ENCODE measurements at places on chromosomes 4 and X.

- no peak for DNase-seq
These were observed 117.1 kb upstream of the EGFL6 start for GRCh38 chrX:13452283-13452682.

- no peak for DNase-seq
These were observed 10.7 kb upstream of the FNIP2 start for GRCh38 chr4:158758142-158758541.

GRCh38 chr4:35836596-35836995 lies 407.7 kb downstream of the ARAP2 start:
- DNase-seq: no peak

DNA sequence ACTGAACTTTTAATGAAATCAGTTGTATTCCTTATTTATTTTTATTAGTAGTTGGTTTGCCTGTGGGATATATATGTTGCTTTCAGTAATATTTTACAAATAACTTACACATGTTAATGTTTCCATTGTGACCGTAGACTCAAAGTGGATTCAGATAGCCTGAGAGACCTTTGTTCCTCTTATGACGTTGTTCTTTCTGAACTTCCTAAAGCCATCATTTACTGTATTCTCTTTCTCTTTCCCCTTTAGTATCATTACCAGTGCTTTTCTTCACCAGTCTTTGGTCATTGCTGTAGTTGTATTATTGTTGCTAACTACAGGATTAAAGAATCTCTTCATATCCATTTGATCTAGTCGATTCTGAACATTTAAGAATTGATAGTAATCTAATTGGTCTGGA lies 4.3 kb downstream of the STIM2 start:
- no peak for DNase-seq

GRCh38 chrX:39755143-39756032 lies 342.4 kb downstream of the BCOR start:
- DNase-seq: no peak

DNA sequence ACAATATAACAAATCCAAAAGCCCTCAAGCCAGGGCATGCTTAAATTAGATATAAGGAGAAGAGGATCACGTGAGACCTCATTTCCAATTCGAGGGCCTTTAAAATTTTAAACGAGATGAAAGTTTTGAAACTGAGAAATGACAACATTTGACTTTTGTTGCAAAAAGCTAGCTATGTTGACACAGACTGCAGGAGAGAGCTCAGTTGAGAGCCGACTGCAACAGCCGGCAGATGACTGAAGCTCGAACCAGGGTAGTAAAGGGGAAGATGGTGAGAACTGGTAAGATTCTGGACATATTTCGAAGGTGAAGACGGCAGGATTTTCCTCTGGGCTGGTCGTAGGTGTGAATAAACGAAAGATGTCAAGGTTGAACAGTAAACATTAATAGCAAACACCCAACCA lies 773 bp downstream of the PRMT9 start:
- DNase-seq: no peak

GRCh38 chr4:153513596-153513995 lies 47.4 kb downstream of the TMEM131L start:
- no peak for DNase-seq

DNA sequence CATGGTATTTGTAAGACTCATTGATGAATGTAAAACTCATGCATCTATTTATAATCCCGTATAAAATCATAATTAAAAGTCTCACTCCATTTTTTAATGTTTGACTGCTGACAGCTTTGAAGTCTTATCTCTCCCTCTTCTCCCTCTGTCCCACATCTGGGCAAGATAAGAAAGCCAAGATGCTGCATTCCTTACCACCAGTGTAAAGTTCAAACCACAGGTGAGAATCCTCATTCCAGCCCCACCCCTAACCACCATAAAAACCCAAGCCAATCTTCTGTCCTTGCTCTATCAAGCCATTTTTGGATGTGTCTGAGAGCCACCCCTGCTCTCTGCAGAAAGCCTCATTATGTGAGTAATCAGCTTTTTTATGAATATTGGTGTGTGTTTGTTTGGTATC lies 59.3 kb upstream of the MAGED1 start:
- DNase-seq: no peak

DNA sequence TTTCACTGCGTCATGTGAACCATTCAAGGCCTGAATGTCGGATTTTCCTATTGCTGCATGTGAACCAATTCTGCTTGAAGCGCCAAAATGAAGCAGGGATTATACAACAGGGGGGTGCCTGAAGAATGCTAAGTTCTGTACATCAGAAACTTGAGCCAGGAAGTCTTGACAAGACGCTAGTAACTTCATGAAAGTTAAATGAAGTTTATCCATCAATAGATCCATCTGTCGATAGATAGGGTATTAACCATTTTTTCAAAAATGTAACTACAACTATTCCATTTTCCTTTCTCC lies 590 bp upstream of the NAF1 start:
- no peak for DNase-seq

GRCh38 chr4:83013420-83013867 lies 2.8 kb upstream of the LIN54 start:
- DNase-seq: no peak

Measured in activated T-helper 1 cell treated with Interleukin-2 at 50 U/mL for 16 hours (primary cell).